ENCODE measurements at places on chromosomes 7 and 10.

- DNase-seq = peak; percentile 30
Measured at GRCh38 chr7:150969475-150969874, 8.6 kb downstream of the KCNH2 start.

DNA sequence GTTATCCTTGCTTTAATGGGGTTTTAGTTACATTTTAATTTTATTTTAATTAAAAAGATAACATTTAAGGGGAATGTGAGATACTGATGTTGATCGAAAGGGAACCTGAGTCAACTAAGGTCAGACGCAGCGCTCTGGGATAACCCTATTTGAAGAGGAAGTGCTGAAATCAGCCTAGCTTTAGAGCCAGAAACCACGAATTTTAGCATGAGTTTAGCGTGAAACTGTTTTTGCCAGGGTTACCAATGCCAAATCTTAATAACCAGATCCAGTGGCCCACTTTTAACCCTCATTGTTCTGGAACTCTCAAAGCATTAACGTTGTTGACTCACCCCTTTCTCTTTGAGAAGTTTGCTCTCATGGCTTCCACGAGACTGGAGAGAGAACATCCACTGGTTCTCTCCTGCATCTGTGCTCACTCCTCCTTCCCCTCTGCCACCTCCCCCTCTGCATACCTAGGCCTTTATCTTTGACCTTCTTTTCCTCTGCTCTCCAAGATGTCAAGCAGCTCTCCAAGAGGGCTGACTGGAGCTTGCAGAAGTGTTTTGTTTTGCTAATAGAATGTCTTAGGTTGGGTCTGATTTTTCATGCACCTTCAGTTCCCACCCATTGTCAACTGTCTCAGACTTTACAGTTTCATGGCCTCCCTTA is 198.3 kb upstream of the CELF2 start:
- DNase-seq = no peak

- DNase-seq = no peak
Measured at GRCh38 chr10:114746531-114746930, 75.0 kb upstream of the FHIP2A start.

DNA sequence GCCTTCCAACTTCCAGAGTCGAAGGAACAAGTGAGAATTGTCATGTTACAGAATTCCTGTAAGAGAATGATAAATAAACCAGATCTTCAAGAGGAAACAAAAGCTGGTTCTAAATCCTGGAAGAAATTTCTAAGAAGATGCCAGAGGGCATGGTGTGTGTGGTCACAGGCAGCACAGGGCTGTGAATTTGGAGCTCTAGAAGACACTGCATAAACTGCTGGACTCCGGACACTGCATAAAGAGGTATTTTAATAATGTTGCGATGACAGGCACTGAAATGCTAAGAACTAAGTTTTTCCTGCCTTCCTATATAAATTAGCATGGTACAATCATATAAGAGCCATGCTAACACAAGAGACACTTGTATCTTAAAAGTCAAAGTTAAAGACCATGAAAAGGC is 86.0 kb downstream of the LARP4B start:
- DNase-seq = no peak

- no peak for DNase-seq
Measured at GRCh38 chr7:101170617-101171441, 5.5 kb upstream of the VGF start.

- DNase-seq = no peak
Measured at GRCh38 chr10:35824704-35825103, 182.6 kb upstream of the FZD8 start.

DNA sequence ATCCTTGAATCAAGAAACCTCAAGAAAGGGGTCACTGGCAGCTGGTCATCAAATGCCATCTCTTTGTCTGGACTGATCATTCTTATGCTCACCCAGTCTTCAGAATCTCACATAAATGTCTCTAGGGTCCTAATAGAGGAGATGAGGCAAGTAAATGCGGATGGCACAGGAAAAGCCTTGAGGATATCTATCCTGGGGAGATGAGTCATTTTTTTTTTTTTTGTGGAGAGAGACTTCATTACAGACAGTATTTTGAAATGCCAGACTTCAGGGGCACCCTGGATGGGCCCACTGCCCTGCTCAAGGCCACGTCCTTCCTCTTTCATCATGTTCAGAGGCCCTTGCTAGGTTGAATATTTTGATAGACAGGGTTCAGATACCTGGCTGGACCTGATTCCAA is 19.5 kb upstream of the PLPP4 start:
- DNase-seq = no peak

Measured in NCI-H510A treated with DMSO at 0.1 percent for 48 hours (cell line).